KG1 (cell line): ENCODE measurements at places on chromosomes 2 and 18.

- no peak for DNase-seq
Observed at GRCh38 chr2:154331784-154332183, 366.7 kb upstream of the KCNJ3 start.

DNA sequence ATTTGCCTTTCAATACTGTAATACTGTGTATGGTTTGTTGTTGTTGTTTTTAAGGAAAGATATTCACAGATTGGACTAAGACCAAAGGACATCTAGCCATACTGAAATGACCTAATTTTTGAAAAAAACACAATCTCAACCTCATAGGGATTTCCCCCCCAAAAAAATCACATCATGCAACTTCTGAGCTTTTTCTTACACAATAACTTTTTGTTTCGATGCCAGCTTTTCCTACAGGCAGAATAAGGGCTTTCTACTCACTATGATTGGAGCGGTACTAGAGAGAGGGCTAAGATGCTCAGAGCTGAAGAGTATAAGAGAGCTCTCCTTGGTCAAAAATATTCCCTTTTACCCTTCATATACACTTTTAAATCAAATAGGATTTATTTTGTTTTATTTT lies 32.4 kb upstream of the SLC3A1 start:
- no peak for DNase-seq

- no peak for DNase-seq
Observed at GRCh38 chr2:167381349-167381748, 493.1 kb downstream of the XIRP2 start.

GRCh38 chr2:128250229-128251025 lies 68.2 kb downstream of the HS6ST1 start:
- DNase-seq = no peak

DNA sequence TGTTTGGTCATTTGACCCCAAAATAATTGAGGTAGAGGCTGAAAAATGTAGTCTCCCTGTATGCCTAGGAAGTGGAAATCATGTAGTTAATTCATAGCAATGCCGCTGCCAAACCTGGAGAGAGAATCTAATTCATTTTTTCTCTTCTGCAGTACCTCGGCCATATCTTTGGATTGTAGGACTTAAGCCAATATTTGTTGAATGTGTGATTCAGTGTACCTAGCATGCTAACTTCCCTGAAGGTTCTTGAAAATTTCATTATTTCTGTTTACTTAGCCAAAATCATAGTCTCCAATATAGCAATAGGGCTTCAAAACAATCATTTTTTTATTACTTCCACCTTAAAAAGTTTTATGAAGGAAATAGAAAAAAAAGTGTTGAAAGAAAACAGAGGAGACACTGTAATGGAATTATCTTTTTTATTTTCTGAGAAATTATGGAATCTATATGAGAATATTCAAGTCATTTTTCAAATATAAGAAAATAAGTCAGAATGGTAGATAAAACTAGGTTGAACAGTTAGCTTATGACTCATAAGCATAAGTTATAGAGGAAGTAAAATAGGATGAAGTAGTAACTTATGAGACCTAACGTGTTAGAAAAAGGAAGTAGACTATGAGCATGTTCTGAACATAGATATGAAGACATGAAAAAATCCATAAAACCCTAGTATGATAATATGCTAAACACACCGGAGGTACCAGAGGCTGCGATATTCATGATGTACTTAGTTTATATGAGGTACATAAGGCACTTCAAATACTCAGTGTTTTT lies 35.2 kb upstream of the CDH19 start:
- DNase-seq = no peak
